ENCODE measurements at places on chromosomes 16 and 17.

- DNase-seq, result no peak
Observed at GRCh38 chr17:27554911-27555310, 76.1 kb upstream of the LGALS9 start.

DNA sequence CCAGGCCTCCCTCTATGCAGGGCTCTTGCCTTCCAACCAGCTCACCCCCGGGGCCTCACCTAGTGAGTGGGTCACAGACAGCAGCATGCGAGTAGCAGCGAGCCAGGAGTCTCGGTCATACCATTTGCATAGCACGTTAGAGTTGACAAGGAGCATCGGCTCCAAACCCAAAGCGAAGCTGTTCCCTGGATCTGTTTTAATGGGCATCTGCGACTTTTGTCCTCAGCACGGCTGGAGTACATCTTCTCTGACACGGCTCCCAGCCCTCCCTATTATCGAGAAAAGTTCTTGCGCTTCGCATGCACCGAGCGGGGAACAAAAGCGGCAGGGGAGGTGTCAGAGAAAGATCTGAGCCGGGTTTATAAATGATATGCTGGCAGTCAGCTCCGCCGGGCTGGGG lies 253.3 kb downstream of the MAF start:
- DNase-seq, result peak; percentile 25

DNA sequence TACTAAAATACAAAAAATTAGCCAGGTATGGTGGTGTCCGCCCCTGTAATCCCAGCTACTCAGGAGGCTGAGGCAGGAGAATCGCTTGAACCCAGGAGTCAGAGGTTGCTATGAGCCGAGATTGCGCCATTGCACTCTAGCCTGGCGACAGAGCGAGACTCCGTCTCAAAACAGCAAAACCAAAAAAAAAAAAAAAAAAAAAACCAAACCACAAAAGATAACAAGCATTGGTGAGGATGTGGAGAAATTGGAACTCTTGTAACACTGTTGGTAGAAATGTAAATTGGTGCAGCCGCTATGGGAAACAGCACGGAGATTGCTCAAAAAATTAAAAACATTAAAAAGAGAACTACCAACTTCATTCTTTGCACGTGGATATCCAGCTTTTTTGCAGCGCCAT lies 119.4 kb downstream of the OR1D5 start:
- no peak for DNase-seq

DNA sequence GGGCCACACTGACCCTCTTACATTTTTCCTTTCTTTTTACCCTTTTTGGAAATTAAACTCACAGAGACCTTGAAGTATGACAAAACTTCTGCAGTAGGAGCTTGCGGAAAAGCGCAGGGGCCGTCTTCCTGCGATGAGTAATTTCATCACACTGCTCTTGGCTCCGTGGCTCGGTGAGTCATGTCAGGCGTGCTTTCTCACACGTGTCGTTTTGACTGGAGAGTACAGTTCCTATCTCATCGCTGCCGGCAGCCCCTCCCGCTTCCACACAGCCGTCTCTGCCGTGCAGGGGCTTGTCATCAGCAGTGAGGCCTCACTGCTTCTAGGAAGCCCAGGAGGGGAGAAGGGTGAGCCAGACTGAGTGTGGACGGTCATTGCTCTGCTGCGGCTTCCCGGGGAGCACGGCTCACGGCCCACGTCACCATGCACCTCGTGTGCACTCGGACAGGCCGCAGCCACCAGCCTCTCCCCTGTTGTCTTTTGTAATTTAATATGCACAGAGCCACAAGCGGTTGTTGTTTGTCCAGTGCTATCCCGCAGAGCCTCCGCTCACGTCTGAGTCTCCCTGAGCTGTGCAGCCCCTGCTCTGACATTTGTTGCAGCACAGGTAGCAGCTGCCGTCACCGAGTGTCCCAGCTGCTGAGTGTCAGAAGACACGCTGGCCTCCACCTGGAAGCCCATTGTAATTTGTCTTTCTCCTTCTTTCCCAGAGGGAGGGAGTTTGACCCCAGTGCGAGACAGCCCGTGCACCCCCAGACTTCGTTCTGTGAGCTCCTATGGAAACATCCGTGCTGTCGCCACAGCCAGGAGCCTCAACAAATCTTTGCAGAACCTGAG lies 99.4 kb upstream of the CHMP6 start:
- no peak for DNase-seq

DNA sequence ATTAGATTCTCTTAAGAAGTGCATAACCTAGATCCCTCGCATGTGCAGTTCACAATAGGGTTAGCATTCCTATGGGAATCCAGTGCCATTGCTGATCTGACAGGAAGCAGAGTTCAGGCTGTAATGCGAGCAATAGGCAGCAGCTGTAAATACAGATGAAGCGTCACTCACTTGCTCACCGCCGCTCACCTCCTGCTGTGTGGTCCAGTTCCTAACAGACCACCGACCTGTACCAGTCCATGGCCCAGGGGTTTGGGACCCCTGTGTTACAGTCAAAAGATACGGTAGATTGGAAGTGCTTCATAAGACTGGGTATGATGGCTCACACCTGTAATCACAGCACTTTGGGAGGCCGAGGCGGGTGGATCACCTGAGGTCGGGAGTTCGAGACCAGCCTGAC lies 2.8 kb downstream of the STAT5A start:
- no peak for DNase-seq

DNA sequence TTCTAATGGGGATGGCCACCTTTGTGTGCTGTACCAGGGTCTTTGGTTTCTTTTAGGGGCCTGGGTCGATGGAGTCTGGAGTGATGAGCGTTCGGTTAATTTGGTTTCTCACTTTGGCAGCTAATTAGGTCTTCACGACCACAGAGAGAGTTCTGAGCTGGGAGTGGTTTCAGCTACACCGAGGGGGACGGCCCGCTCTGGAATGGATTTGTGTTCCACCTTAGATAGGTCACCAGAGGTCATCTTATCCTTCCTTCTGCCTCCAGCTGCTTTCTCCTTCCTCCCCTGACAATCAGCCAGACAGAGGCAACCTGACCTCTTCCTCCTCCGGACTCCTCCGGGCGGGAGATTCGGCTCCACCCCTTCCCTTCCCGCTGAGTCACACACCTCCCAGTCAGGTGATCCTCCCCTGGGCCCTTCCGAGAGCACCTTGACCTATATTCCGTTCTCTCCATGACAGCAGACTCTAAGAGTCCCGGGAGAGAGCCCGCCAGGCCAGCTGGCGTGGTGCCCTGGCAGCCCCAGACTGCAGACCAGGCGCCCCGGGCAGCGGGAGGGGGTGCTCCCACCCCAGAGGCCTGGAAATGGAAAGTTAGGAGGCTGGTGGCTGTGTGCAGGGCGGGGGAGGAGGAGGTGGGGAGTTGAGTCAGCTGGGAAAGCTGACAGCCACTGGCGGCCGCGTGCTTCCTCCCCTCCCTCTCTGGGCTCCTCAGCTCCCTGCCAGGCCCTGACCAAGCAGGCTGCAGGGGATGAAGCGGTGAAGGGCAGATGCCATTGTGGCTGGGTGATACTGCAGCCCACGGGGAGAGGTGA lies 44.7 kb downstream of the CHD9 start:
- DNase-seq, result peak; percentile 92

GRCh38 chr17:66746736-66747135 lies 88.2 kb upstream of the CACNG5 start:
- no peak for DNase-seq

- DNase-seq, result peak; percentile 16
Observed at GRCh38 chr17:6710317-6710716, 2.9 kb downstream of the SLC13A5 start.

- DNase-seq, result no peak
Observed at GRCh38 chr17:41421116-41421515, 3.3 kb downstream of the KRT37 start.

DNA sequence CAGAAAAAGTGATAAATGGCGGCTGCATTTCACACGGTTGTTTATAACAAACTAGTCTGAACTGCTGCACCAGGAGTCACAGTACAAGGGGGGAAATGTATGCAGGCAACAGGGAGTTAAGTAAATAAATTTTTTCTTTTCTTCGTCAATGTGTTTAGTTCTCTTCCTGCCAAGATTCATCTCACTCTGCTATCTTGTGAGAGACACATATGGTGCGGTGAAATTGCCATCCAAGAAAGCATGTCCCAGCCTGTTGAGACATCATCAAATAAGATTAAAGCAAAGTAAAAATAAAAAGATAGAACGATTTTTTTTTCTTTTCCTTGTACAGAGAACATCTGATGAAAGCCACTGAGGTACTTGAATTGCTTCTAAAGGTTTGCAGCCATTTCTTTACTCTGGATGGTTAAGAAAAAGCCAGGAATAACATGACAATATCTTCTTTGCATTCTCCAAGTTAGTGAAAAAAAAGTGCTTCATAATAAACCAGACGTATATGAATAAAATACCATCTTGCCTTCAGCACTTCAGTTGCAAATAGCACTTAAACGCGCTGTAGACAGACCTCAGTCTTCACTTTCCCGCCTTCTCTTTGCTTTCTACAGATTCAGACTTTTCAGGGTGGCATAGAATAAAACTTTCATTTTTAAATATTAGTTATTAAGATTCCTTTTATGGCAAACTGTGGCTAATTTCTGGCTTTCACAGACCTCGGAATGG lies 506.2 kb upstream of the ZFHX3 start:
- DNase-seq, result no peak

- no peak for DNase-seq
Observed at GRCh38 chr16:78368121-78369102, 269.0 kb downstream of the WWOX start.

DNA sequence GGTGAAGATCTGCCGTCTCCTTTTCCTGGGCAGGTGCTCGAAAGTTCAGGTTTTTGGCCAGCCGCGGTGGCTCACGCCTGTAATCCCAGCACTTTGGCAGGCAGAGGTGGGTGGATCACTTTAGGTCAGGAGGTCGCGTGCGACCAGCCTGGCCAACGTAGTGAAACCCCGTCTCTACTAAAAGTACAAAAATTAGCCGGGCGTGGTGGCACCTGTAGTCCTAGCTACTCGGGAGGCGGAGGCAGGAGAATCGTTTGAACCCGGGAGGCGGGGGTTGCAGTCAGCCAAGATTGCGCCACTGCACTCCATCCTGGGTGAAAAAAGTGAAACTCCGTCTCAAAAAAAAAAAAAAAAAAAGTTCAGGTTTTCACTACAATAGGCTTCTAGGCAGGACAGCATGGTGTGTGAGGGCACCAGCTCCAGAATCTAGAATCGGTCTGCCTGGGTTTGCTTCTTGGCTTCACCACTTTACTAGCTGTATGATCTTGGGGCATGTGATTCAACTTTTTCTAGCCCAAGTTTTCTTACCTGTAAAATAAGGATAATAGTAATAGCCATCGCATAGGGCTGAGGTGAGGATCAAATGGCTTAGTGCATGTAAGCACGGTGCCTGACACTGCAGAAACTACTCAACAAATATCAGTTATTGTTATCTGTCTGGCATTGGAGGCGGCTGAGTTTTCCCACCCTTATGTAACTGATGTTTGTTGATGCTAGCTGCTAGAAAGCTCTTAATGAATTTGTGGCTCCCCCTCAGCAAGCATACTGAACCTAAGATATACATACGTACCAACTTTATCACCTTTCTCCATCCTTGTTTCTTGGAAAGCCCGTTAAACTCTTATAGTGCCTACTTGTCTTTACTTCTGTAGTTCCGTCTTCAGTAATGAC lies 1.3 kb downstream of the PSMD12 start:
- no peak for DNase-seq

GRCh38 chr17:55812323-55812722 lies 61.5 kb downstream of the PCTP start:
- DNase-seq, result no peak

DNA sequence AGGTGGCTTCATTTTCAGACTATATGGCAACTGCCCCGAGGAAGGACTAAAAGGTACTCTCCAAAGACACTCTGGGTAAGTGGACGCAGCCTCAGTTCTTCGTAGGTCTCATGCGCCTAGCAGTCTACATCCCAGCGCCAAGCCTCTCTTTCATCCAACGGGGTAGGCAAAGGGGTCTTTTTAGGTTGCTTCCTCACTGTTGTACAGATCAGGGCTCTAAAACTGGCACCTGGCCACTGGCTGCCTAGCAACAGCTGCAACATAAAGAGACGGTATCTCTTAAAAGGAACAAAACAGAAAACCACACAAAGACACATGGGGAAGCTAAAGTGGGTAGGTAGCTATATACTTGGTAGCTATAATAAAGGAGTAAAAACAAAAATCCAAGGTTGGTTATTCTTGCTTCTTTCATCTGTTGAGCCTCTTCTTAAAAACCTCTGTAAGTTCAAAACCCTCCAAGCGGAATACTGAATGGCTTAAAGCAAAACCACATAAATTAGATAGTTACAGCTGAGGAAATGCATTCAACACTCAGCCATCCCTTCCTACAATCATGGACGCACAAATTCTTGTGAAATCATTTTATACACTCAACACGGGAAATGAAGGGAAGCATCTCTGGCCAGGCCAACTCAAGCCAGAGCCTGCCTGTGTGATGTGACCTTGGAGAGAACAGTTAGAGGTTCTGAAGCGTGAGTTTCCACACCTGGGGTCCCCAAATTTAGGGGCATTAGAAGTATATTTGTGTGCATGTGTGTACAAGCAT lies 22.7 kb downstream of the CYTH1 start:
- DNase-seq, result no peak

GRCh38 chr17:76385892-76386786 lies 1.7 kb downstream of the SPHK1 start:
- DNase-seq, result peak; percentile 49

- no peak for DNase-seq
Observed at GRCh38 chr16:11677451-11677951, 9.2 kb downstream of the SNN start.

DNA sequence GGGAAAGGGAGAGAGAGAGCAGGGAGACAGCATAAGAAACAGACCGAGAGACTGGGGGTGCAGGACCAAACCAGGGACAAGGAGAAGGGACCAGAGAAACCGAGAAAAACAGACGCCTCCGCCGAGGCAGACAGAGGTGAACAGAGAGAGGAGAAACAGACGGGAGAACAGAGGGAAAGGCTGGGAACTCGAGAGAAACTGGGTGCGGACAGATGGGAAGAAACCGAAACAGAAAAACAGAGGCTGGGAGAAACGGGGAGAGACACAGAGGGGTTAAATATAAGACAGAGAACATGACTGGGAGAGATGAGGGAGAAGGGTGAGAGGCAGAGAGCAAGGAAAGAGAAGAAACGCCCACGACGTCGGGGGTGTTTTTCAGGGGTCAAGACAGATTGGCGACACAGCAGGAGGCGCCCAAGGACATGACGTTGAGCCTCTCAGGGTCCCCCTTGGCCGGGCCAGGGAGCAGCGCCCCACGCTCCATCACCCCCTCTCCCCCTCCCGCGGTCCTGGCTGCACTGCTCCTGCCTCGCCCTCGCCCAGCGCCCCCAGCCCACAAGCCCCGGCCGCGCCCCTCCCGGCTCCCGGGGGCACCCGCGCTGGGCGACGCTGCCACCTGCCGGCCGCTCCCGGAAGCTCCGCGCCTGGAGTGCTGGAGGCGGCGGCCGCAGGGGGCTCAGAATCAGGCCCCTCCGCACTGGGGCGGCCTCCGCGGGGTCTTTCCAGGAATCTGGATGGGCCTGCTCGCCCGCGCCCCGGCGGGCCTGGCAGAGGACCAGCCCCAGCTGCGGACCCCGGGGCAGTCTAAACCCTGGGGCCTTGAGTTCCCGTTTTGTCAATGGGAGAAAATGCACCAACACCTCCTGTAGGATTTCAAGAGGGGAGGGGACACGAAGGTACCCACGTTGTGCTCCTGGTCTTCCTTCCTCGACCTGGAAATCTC lies 1.3 kb upstream of the TMEM92 start:
- DNase-seq, result peak; percentile 67

GRCh38 chr16:4232541-4233386 lies 9.1 kb downstream of the SRL start:
- DNase-seq, result no peak

GRCh38 chr17:77373299-77374169 lies 232.8 kb downstream of the SEC14L1 start:
- DNase-seq, result peak; percentile 52

- DNase-seq, result no peak
Observed at GRCh38 chr17:2071455-2072281, 16.8 kb downstream of the HIC1 start.
